ENCODE measurements at places on chromosomes 13 and 19. TPM values are rescaled to one million over a fixed set of nuclear protein-coding genes. Genes with fewer than 3 reads are reported as not detected.

The ITGBL1 gene
- total RNA-seq: 0.44 TPM

GRCh38 chr13:30039511-30039911, 189.1 kb upstream of the UBL3 start:
- no peak overlapping the region for H3K4me3 ChIP-seq
- peaks cover 11% of the 10 kb centered on the region for H3K27me3 ChIP-seq
- no peaks in the 10 kb centered on the region for H3K4me1 ChIP-seq
- H3K36me3 ChIP-seq: no peaks in the 10 kb centered on the region

The EPS8L1 gene
- total RNA-seq: 0.85 TPM

DNA sequence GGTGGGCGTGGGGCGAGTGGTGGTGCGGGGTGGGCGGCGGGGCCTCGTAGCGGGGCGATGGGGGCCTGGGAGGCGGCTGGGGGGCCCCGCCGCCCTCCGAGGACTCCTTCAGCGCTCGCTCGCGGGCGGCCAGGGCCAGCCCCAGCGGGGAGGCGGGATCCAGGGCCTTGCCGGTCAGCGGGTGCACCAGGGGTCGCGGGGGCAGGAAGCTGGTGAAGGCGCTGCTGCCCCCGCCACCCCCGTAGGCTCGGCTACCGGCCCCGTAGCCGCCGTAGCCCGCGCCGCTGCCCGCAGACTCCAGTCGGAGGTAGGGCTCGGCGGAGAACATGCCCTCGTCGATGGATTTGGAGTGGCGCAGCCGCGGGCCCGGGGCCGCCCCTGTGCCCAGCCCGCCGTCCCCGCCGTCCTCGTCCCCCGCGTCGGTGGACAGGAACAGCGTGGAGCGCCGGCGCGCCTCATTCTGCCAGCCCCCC, 18.6 kb downstream of the C19orf81 start:
- H3K27ac ChIP-seq: no peak overlapping the region
- peaks cover 38% of the 10 kb centered on the region for H3K27me3 ChIP-seq
- H3K4me3 ChIP-seq: no peak overlapping the region
- H3K4me1 ChIP-seq: no peaks in the 10 kb centered on the region
- no peaks in the 10 kb centered on the region for H3K36me3 ChIP-seq
- DNase-seq: no peak

DNA sequence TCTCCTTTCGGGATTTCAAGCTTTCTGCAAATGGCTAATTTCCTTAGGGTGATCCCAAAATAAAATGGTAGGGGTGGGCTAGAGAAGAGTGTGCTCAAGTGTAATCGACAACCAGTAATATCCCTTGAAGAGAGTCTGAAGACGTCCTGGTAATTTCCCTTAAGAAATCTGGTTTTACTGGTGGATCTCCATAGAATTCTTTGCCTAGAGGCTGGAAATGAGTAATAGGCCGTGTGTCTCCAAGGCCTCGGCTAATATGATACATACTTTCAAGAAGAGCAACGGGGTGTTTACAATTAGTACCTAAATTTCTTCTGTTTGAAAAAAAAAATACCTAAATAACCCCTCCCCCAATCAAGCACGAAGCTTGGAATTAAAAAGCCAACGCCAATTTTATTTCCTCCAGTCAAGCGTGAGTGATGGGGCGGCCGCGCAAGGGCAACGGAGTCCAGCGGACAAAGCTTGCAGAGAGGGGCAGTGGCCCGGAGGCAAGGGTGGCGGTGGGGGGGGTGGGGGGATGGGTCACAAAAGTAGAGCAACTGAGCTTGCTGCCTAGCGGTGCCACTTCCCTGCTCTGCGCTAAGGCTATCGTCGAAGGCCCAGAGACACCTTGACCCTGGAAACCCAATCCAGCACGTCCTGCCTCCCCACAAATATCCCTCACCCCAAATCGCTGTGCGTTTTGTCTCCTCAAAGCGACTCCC, 7.8 kb downstream of the SOX21 start:
- H3K4me3 ChIP-seq: no peak overlapping the region
- no peak for DNase-seq
- peaks cover 6% of the 10 kb centered on the region for H3K4me1 ChIP-seq
- no peak overlapping the region for H3K27ac ChIP-seq
